Stimulated activated naive B cell treated with anti-CD40 and anti-IgM and Interleukin-4, amounts not matched to agents 10 μg/mL and 1 μg/mL and 100 μg/mL, for 72 hours (primary cell): ENCODE measurements at places on chromosomes 5 and 9.

DNA sequence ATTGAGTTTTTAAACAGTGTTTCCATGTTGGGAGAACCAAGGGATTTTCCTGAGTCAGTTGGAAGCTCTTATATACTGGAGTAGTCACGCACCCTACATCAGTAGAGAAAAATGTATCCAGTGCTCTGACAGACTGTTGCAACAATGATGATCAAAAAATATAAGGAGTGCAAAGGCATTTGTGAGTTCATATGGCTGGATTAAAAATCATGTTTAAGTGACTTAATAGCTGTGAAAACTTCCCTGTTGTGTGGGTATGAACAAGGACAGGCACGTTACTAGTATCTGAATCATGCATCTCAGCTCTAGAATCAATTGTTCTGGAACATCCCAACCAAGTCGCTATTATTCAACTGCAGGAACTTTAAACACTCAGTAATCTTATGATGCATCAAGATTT is 229.7 kb downstream of the ROR2 start:
- no peak for DNase-seq

GRCh38 chr9:132743931-132744479 is 73.7 kb downstream of the GTF3C4 start:
- DNase-seq, result no peak

- DNase-seq, result no peak
Measured at GRCh38 chr9:14218253-14218652, 95.7 kb downstream of the NFIB start.

GRCh38 chr5:149809931-149810691 is 80.0 kb downstream of the PPARGC1B start:
- DNase-seq, result no peak

DNA sequence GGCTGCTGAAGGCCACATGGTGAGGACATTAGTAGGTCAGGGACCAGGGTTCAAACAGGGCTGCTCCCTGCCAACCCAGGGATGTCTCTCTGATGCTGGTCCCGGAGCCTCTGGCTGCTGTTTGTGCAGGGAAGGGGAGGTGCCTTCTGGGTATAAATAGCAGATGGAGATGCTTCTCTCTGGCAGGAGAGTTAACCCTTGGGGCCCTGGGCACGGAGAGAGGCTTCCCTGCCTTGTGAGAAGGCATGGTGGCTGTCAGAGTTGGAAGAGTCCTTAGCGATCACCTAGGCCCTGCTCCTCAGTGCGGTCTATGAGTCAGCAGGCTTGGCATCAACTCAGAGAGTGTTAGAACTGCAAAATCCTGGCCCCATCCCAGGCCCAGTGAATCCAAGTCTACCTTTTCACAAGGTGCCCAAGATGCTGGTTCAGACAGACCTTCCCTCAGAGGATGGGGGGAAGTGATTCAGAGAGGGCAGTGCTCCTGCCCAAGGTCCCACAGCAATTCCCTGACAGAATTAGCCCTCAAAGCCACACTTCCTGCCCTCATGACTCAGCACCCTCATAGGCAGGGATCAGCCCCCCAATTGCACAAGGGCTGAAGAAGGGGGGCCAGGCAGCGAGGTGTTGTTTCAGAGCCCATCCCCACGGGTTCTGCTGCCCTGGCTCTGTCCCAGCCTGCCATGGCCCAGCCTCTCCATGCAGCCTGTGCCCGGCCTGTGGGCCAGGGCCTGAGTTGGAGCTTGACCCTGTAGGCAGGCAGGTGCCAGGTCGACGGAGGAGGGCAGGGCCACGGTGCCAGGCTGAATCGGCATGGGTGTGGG is 25.6 kb downstream of the CAMK2A start:
- no peak for DNase-seq

DNA sequence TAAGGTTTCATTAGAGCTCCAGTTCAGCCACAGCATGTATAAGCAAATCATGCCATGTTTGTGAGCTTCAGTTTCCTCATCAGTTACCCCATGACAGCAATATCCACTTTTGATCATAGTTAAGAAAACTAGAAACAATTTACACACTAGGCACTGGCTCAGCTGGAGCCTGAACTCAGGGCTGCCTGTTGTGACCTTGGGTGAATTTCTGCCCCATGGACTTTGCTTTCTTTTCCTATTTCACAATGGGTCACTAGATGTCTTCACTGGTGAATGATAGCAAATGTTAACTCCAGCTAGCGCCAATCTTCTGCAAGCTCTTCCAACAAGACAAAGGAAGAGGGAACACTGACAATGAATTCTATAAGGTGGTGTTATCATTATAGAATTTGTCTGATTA is 233.3 kb upstream of the TRIM32 start:
- no peak for DNase-seq

DNA sequence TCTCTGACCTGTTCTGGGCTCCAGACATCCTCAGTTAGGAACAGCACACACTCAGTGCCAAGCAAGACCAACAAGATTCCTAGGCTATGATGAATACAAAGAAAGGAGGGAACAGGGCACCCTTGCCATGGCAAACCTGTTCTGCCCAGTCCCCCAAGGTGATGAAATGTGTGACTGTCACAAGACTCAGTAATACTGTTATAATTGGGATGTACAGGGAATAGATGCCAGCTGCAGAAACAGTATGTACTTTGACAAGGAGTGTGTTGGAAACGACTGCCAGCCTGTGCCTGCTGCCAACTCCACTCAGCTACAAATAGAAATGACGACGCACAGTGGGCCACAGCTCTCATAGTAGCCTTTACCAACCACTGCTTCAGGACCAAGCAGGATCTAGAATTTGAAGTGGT is 453.0 kb downstream of the EFNA5 start:
- DNase-seq, result no peak

GRCh38 chr5:115418788-115419187 is 122.3 kb upstream of the CCDC112 start:
- DNase-seq, result no peak

GRCh38 chr9:133224762-133225161 is 15.7 kb upstream of the OBP2B start:
- DNase-seq, result no peak

DNA sequence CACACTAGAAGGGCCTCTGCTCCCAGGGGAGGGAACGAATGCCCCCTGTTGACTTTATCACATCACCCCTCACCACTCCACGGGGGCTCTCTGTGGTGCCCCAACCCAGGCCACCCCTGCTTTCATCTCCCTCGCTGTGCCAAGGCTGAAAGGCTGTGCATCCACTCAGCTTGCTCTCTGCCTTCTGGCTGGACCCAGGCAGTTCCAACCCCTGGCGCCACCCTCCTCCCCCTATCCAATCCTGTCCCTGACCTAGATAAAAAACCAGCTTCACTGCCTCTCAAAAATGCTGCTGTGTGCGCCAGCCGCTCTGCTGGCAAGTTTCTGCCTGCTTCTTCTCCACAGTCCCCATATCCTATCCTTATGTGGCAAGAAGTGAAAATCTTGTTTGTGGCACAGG is 22.4 kb upstream of the CORO2A start:
- no peak for DNase-seq

DNA sequence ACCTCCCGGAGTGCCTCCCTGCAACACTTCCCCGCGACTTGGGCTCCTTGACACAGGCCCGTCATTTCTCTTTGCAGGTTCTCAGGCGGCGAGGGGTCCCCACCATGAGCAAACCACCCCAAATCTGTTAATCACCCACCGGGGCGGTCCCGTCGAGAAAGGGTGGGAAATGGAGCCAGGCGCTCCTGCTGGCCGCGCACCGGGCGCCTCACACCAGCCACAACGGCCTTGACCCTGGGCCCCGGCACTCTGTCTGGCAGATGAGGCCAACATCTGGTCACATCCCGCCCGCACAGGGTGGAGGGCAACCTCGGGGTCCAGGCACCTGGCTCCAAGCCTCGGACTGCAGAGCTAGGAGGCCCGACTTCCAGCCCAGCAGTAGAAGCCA is 776 bp upstream of the TERT start:
- no peak for DNase-seq

- DNase-seq, result no peak
Measured at GRCh38 chr5:71582945-71583584, 4.1 kb upstream of the MCCC2 start.

DNA sequence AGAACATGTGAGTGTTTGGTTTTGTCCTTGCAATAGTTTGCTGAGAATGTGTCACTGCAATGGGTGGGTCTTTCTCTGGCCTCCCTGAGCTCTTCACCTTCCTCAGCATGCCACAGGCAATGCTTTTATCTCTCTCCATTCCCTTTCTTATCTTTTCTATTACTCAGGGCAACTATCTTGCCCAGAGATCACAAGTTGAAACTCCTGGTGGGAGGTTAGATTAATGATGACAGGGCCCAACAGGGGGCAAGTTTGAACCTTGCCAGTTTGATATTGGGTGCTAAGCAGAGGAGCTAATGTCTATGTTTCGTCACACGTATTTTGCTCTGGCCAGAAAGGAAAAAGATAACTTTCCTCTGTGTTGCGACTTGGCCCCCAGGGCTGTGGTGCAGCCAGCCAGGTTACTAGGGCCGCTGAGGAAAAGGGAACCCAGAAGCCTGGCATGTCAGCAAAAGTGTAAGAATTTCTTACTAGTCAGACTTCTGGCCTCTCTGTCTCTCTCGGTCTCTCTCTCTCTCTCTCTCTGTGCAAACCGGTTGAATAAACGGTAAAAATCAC is 299.3 kb upstream of the POU5F2 start:
- DNase-seq, result no peak

DNA sequence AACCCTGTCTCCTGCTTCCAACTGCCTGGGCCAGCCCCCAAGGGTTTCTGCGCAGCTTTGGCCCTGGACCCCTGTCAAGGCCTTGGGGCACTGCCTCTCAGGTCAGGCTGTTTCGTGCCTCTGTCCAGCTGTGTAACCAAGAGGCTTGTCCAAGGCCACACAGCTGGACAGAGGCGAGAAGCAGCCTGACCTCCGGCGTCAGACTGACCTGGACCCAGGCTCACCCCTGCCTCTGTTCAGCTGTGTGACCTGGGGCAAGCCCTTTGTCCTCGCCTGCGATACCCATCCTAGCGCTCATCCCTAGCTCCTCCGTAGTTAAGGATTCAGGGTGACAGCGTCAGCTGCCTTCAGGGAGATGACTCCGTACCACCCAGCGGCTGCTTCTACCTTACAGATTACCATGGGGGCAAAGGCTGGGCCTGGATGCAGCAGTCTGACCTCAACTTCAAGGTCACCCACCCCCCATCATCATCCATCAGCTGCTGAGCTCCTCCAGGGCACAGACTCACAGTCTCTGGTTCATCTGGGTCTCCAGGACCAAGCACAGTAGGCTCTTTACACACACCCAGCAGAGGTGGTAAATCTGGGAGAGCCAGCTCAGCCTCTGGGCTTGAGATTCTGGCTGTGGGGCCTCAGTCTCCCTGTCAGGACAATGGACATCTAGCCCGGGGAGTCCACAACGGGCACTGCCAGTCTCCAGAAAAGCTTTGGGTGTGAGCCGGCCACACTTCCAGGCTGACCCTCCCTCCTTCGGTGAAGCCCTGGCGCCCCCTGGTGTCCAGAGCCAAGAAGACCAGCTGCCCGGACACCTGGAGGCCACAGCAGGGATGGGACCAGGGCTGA is 7.9 kb downstream of the AK1 start:
- DNase-seq, result peak; percentile 82

DNA sequence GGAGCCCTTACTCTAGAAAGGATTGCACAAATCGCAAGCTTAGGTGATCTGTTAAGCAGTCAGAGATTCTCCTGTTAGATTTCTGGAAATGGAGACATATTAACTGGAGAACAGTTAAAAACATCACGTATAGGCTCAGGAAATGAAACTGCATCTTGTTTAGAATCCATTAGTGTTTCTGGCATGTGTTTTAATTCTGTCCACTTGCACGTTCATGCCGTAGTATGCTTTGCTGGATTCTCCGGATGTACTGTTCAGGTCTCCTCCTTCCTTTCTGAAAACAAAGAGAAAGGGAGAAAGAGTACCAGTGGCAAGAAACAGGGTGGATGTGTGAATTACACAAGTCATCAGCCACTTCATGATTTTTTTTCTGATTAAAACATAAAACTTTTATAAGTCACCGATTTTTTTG is 2.5 kb upstream of the RGMB start:
- no peak for DNase-seq

DNA sequence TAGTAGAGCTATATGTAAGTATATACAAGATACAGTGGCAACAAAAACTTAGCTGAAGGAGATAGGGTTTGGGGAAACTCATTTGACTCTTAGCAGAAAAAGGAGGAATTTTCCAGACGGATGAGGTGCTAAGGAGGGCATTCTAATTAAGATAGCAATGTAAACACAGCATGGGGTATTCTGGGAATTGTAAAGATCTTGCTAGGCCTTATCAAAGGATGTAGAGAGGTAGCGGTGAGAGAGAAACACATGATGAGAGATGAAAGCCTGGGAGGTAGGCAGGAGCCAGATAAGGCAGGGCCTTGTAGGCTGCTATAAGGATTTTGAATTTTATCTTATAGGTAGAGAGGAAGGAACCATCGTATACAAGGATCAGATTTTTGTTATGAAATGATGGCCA is 106.6 kb upstream of the KCNN2 start:
- no peak for DNase-seq

- DNase-seq, result no peak
Measured at GRCh38 chr5:13278811-13279210, 665.7 kb downstream of the DNAH5 start.

DNA sequence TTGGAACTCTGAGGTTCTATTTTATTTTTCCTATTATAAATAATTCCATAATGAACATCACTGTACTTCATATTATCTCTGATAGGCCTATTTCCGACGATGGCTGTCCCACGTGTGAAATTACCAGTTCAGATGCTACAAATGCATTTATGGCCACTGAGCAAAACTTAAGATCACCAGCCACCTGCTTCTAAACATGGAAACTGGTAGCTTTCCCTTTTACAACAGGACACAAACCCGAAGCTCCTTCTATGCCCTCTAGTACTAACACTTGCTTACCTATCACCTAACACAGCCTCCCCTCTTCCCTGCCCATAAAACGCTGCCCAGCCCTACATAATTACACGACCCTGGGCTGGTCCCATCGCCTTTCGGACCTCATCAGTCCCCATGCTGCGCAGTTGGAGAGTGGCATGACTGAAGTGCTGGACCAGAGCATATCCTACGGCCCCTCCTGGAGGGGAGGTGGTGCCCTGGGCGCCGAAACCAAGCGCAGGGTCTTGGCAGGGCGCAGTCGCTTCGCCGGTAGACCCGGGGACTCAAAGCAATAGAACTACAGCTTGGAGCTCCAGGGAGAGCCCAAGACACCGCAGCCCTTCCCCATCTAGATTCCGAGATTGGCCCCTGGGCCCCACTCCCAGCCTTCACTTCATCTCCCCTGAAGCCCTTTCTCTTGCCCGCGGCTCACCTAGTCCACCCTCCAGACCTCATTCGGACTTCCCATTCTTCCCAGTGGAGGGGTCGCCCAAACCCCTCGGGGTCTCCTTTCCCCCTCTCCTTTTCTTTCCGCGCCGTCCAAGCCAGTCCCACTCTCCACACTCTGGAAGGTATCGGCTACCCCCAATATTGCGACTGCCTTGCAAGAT is 1.0 kb upstream of the SAP30L start:
- DNase-seq, result peak; percentile 8

- DNase-seq, result peak; percentile 67
Measured at GRCh38 chr5:181207214-181207959, 2.4 kb upstream of the TRIM7 start.

- no peak for DNase-seq
Measured at GRCh38 chr5:112968411-112969106, 8.0 kb upstream of the DCP2 start.

DNA sequence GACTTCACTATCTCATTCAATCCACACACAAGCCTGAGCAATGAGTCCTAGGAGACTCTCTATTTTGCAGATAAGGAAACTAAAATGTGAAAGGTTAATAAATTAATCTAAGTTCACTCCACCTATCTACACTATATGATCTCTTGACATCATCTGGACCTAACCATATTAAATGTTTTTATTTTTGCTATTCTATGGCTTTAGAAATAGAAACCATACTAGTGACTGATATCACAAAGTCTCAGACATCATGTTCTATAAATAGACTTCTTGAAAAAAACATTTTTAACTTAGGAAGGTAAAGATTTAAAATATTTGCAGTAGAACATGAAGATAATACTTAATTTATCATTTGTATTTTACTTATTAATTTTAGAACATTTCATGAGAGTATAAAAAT is 9.4 kb upstream of the ADGRV1 start:
- no peak for DNase-seq
